Fibroblast of skin of right biceps (primary cell): ENCODE measurements at places on chromosomes 3 and 15.

DNA sequence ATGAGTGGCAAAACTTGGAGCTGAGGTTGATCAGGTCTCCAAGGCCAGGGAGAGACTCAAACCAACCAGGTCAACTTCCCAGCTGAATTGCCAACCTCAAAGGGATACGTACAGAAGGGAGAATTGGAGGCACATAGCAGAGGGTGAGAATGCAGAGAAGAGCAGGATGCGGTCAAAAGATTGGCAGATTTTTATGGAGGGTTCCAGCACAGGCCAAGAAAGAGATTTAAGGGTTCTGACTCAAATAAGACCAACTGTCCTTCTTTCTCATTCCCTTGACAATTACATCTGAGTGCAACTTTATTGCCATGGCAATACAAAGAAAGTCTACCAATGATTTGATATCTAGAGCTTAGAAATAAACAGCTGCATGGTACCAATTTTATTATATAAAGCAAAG, 33.2 kb downstream of the SCG5 start:
- no peak for DNase-seq

- no peak for DNase-seq
Observed at GRCh38 chr3:150823277-150823676, 60.3 kb upstream of the SIAH2 start.

- DNase-seq = no peak
Observed at GRCh38 chr3:128768471-128768870, 42.5 kb downstream of the RAB7A start.

DNA sequence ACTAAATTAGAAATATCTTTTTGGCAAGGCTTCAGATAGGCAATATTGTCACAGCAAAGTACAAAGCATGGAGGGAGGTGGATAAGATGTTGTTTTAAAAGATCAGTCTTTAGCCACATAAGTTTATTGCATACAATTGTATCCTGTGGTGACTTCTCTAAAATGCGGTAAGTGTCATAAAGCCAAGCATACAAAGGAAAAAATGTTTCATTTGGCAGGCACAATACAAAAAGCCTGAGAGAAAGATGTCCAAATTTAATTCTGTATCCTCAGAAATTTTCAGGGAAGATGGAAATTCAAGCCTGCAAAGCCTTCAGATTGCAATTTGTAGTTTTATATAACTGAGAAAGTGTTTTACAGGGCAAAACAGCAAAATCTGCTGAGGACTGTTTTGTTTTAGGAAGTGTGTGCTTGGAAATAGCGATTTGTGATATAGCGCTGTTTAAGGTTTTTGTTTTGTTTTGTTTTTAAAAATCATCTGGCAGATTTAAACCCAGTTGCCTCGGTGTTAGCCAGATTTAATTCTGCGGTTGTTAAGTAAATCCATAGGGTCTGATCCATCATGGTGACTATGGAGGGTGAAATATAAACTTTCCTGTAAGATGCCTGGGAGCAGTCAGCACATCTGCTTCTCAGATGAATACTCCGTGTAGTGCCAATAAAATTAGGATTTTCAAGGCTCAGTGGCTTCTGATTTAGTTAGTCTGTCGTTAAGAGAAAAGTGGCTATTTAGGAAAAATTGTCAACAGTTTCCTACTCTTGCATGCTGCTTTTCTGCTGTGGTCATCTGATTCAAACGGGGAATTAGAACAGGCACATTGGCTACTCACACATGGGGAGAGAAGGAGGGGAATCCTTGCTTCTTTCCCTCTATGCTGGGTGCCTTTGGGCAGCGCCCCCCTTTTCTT, 8.0 kb downstream of the KAT2B start:
- DNase-seq = peak; percentile 24

DNA sequence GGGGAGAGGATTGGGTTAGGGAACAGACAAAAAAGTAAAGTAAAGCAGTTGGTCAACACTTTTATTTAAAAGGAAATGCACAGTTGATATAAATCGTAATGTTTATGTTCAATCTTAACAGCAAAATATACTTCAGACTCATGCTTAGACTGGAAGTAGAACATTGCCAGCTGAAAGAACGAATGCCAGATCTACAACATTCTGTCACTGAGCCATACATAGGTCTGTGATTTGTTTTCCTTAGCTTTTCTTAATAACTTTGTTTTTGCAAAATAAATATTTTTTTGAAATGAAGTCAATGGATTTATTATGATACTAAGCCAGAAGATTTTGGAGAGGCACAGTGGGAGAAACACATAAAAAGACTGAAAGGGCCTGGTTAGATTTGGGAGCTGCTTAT, 62.0 kb downstream of the LEKR1 start:
- DNase-seq = no peak

DNA sequence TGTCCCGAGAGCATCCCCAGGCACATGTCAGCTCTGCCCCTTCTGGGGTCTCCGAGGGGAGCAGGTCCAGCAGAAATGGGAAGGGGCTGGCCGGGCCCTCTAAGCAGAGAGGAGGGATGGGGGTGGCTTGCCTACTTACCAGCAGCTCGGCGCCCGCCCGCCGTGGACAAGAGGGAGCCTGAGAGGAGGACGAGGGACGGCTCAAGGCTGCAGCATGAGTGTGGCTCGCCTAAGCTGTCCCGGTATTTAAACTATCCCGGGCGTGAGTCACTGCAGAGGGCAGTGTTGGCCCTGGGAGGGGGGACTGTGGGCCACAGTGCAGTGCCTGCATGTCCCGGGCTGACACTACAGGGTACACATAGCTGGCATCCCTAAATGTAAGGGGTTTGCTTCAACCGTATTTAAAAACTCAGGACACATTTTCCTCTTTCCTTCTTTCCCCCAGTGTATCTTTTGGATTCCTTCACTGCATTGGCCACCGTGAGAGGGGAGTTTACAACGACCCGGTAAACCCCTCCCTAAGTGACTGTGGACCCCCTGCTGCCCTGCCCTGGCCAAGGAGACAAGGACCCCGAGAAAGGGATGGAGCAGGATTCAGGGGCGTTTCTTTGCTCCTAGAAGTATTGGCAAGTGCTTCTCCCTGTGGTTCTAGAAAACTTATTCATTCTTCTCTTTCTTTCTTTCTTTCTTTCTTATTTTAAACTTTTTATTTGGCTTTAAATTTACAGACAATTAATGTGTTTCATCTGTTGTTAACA, at the start of gene LRRC15:
Gene LRRC15 (minus strand): TSS at position 222 of the 758 bp plus-strand sequence. CDS start 8,700 bp downstream, outside the sequence.
- DNase-seq = peak; percentile 74

DNA sequence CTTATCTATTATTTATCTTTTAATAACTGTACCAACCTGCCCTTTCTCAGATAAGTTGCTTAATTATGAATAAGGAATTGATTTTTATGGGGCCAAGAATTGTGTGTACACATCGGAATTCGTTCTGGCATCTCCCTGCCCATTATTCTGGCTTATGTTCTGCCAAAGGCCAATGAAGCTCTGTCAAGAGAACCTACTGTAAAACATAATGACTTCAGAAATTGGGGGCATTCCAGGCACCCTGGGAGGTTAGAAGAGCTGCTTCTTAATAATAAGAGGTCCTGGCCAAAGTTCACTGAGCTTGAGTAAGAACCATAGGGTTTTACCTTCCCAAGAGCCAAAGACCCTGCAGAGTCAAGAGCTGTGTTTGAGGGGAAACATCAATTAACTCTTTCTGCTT, 261.7 kb downstream of the SLC9A9 start:
- DNase-seq = no peak

DNA sequence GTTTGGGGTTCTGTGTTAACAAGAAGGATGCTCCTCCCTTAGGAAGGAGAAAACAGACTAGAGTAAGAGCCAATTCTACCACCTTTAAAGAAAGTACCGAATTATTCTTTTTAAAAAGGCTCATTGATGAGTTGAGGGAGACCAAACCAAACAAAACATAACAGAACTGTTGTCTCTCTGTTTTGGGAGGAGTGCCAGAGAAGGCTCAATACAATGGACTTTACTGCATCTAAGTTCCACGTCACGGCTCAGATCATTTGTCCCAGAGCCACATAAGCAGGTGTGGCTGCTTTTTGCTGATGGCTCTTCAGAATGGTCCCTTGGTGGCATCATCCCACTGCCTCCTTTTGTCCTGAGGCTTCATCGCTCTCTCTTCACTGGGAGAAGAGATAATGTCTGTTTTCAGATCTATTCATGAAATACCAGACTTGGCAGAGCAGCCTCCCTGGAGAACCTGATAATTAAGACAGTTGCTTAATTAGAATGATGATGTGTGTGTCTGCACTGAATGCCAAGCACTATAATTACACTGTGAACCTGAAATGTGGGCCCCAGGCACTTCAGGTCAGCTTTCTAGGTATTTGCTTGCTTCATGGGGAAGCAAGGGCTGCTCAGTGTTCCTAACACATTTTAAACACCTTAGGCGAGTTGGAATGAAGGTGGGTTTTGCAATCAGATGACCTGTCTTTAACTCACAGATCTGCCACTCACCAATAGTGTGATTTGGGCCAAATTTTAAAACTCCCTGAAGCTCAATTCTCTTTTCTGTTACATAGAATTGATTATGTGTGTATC, 335.2 kb upstream of the MCTP2 start:
- DNase-seq = no peak

DNA sequence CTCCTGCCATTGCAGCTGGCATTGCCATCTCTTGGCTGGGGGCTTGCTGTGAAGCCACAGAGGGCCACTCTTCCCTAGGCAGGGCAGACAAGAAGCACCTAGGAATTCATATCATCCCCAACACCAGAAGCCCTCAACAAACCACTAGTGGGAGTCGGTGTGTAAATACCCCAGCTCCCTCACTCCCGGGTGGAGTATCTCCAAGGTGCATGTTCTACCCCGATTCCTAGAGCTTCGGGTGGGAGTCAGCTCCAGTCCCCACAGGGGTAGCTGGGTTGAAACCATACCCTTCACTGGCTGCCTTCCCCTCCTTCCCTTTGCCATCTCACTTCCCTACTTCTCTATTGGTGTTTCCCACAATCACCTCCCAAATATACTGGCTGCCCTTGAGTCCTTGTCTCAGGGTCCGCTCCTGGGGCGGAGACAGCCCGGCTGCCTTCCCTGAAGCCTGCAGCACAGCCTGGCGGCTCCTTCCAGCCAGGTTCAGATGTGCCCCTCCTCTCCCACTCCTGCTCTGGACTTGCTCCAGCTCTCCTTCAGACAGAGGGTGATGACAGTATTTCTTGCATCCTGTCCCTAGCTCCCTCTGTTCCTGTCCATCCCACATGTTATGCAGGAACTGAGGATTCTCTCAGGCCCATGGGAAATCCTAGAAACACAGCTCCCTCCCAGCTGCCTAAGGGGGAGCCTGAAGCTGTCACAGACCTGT, 33.3 kb downstream of the FAM3D start:
- peak; percentile 45 for DNase-seq
